ENCODE measurements at places on chromosomes 11 and 22.

- DNase-seq = no peak
Observed at GRCh38 chr11:61887839-61888494, 3.4 kb downstream of the FADS3 start.

GRCh38 chr11:134332189-134332631 lies 422 bp downstream of the GLB1L2 start:
- DNase-seq = no peak

DNA sequence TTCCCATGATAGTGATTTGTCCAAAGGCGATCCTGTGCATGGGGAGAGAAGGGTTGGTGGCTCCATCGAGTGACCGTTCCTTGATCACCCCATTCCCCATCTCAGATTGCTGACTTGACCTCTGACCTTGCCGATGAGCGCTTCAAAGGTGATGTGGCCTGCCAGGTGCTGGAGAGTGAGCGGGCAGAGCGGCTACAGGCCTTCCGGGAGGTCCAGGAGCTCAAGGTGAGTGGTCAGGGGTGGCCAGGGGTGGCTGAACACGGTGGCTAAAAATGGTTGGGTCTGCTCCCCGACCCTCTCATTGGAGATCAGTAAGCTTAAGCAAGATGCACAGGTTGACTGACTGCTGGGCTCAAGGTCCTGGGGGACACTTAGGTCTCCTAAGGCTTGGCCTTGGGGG lies 148.7 kb downstream of the MYO18B start:
- DNase-seq = no peak

- no peak for DNase-seq
Observed at GRCh38 chr11:45676522-45677095, 11.2 kb upstream of the CHST1 start.

GRCh38 chr11:45593992-45594391 lies 71.4 kb downstream of the CHST1 start:
- DNase-seq = no peak

- no peak for DNase-seq
Observed at GRCh38 chr11:71425409-71425808, 22.8 kb downstream of the DHCR7 start.

GRCh38 chr11:45100339-45100738 lies 46.1 kb upstream of the PRDM11 start:
- peak; percentile 96 for DNase-seq

DNA sequence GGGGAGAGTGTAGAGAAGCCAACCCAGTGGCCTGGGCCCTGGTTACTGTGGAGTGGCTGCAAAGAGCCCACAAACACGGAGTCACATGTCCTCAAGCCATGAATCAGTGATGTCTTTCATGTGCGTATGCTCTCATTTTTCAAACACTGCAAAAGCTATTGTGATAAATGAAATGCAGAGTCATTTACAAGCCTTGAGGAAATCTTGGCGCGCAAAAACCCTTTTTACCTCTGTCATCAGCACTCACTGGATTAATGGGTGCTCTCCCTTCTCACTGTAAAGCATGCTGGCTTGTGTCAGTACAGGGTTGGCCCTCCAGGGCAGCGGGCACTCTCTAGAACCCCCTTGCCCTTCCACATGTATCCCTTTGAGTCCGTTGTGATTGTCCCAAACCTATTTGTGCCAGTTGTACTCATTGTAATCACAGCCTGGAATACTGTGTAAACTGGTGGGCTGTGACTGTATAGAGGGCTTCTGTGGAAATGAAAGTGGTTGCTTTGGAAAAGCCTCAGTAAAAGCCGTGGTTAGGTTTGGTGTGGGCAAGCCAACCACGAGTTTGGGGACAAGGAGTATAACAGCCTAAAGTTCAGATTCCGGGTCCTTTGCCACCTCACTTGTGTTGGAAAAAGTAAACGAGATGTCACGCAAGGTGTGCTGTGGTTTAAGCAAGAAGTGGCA lies 10.4 kb downstream of the GNAZ start:
- no peak for DNase-seq

DNA sequence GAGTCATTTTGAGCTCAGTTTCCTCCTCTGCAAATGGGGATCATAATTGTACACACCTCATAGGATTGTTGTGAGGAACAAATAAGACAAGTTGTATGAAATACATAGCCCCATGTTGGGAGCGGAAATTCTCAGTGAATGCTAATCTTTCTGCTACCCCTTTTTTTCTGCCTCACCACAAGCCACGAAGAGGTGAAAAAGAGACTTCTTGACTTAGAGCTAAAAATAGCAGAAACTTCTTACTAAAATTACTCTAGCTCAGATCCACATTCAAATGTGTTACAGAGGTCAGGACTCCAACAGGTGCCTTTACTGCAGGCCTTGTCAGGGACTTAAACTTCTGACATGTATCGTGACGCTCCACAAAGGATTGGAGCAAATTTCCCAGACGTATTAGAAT lies 128.5 kb downstream of the MIAT start:
- no peak for DNase-seq

DNA sequence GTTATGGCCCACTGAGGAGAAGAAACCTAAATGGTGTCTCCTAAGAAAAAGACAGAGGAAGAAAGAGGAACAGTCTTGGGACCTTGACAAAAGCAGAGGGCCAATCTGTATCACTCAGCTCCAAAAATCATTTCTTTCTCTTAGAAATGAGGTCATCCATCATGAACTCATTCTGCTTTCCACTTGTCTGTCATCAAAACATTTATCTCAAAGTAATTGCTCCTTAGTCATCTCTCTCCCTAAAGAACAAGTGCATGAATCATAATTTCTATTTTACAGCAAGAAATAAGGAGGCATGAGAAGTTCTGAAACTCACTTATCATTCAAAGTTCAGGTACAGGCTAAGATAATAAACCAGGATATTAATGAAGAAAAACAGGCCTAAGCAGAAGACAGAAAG lies 375.6 kb downstream of the KCNA4 start:
- DNase-seq = no peak

GRCh38 chr22:25509374-25509791 lies 55.1 kb upstream of the GRK3 start:
- peak; percentile 86 for DNase-seq

DNA sequence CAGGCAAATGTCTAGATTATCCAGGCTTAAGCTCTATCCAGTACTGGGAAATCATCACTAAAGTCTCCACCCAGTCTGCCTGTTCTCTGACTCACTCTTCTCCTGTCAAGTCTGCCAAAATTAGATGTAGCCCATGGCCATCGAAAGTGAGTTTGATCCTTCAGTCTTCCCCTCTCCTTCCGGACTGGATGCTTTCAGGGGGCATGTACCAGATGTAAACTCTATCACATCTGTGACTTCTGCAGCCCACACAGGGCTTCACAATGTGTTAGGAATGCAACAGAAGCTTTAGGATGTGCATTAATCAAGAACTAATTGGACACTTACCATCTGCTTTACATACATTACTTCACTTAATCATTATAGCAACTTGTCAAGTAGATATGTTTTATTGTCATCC lies 12.3 kb downstream of the ME3 start:
- DNase-seq = peak; percentile 37

DNA sequence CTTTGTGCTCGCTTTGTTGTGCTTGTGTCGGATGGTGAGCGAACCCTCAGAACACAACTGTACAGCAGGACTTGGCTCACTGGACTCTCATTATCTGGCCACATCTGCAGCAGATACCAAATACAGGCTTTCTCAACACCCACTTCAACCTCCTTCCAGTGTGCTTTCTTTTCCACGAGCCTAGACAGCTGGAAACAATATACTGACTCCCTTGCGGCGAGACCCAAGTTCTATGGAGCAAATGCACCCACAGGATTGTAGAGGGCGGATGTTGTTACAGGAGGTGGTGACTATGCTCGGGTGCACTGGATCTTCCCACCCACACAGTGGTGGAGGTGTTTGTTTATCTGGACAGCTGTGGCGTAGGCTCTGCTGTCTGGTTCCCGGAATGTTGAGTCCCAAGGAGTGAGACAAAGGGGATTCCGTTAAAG lies 204.3 kb downstream of the TENM4 start:
- DNase-seq = no peak

GRCh38 chr11:9530020-9530621 lies 43.3 kb upstream of the WEE1 start:
- no peak for DNase-seq

- DNase-seq = no peak
Observed at GRCh38 chr11:117212697-117213355, 13.7 kb downstream of the TAGLN start.

DNA sequence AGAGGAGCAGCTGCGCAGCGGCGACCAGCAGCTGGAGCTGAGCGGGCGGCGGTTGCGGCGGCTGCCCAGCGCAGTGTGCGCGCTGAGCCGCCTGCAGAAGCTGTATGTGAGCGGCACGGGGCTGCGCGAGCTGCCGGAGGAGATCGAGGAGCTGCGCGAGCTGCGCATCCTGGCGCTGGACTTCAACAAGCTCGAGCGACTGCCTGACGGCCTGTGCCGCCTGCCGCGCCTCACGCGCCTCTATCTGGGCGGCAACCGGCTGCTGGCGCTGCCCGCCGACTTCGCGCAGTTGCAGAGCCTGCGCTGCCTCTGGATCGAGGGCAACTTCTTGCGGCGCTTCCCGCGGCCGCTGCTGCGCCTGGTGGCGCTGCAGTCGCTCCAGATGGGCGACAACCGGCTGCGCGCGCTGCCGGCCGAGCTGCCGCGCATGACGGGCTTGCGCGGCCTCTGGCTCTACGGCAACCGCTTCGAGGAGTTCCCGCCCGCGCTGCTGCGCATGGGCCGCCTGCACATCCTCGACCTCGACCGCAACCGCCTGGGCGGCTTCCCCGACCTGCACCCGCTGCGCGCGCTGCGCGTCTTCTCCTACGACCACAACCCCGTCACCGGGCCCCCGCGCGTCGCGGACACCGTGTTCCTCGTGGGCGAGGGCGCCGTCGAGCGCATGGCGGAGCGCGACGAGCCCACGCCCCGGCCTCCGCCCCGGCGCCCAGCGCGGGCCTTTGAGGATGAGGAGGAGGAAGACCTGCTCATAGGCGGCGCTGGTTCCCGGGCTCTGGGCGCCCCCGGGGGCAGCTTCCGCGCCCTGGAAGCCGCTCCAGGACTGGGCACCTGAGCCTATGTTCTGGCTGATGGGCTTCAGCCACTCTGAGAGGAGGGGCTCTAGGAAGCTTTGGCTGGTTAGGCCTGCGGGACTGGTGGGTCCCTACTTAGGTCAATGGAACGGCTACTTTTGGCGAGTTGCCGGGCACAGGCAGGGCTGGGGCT lies 787 bp downstream of the LRRC10B start:
- peak; percentile 39 for DNase-seq

- no peak for DNase-seq
Observed at GRCh38 chr11:71185411-71185810, 67.0 kb downstream of the SHANK2 start.

DNA sequence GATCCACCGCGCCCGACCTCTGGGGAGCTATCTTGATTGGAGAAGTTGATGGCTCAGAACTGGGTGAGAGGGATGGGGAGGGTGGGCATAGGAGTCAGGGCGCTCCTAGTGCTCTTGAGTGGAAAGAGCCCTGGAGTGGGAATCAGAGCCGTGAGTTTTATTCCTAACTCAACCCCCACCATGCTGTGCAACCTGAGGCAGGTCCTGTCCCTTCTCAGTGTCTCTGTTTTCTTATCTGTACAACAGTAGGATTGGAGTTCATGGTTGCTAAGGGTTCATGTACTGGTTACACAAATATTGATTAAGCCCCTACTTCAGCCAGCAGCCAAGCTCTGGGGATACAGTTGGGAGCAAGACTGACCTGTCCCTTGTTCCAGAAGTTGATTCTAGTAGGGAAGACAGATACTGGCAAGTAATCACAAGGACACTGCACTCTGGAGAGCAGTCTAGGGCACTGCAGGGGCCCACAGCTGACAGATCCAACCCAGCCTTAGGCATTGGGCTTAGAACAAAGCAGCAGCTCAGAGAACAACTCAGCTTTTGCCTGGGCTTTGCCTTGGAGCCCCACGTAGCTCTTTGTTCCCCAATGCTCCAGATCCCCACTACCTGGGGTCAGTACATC lies 12.4 kb upstream of the DAGLA start:
- no peak for DNase-seq

DNA sequence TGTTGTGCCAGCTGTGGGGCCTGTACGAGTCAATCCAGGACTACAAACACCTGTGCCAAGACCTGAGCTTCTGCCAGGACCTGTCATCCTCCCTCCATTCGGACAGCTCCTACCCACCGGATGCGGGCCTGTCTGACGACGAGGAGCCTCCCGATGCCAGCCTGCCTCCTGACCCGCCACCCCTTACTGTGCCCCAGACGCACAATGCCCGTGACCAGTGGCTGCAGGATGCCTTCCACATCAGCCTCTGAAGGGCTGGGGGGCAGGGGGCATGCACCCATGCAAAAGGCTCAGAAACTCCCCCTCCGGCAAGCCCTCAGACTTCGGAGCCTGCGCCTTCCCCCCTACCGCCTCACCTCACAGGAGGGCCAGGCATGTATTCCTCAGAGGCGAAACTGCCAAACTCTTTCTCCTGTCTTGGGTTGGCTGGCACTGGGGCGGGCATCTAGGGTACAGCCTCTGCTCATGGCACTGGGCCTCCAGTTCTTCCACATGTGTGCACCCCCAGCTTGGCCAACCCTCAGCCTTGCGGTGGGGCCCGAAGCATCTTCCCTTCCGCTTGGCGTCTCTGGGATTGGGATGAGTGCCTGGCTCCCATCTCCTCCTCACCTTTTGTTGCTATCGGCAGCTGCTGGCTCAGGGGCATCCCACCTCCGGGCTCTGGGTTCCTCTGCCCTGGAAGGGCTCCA lies 1.2 kb downstream of the FAM89B start:
- DNase-seq = no peak

DNA sequence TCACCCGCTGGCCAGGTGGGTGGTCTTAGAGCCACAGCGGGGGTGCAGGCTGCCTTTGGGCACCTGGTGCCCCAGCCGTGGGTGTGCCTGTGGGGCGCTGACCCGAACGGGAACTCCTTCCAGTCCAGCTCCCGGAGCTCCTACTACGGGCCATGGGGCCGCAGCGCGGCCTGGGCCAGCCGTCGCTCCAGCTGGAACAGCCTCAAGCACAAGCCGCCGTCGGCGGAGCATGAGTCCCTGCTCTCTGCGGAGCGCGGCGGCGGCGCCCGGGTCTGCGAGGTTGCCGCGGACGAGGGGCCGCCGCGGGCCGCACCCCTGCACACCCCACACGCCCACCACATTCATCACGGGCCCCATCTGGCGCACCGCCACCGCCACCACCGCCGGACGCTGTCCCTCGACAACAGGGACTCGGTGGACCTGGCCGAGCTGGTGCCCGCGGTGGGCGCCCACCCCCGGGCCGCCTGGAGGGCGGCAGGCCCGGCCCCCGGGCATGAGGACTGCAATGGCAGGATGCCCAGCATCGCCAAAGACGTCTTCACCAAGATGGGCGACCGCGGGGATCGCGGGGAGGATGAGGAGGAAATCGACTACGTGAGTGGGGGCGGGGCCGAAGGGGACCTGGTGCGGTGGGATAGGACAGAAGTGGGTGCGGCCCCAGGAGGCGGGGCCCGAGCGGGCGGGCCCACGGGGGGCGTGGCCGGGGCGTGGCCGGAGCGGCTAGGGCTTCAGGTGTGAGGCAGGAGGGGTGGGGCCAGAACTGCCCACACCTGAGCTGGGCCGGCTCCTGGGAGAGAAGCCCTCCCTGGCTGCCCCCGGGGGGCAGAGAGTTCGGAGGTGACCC lies 91.5 kb downstream of the CACNA1I start:
- DNase-seq = no peak

Measured in NCI-H446 treated with DMSO at 0.1 percent for 48 hours (cell line).